ENCODE measurements at places on chromosomes 3 and 15.

DNA sequence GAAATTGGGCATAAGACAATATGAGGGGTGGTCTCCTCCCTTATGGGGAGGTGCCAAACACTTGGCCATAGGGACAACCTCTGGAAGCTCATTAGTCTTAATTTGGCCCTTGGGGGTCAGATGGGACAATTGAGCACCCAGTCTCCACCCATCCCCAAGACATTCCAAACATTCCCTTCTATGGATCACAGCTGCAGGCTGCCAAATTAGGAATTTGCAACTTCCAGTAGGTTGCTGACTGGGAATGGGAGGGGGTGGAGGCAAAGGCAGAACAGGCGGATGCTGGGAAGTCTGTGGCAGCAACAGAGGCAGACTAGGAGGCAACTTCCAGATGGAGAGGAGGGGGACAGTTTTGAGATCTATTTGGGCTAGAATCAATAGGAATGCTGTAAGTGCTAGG lies 1.4 kb upstream of the PDHB start:
- DNase-seq: no peak

DNA sequence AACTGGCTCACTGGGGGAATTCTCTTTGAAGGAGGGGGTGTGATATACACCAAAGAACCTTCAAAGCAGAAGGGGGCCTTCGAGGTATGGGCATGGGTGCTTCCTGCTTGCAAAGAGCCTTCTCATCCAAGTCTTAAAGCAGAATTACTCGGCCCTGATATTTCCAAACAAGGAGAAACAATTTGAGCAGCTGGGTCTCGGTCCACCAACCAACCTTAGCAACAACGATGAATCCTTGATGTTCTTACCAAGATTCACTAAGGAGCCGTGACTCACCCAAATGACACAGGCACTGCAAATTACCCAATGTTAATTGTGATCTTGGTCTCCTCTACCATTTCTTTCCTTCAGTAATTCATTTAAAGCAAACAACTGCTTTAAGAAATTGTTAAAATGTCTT lies 7.7 kb downstream of the HOMER2 start:
- peak; percentile 95 for DNase-seq

DNA sequence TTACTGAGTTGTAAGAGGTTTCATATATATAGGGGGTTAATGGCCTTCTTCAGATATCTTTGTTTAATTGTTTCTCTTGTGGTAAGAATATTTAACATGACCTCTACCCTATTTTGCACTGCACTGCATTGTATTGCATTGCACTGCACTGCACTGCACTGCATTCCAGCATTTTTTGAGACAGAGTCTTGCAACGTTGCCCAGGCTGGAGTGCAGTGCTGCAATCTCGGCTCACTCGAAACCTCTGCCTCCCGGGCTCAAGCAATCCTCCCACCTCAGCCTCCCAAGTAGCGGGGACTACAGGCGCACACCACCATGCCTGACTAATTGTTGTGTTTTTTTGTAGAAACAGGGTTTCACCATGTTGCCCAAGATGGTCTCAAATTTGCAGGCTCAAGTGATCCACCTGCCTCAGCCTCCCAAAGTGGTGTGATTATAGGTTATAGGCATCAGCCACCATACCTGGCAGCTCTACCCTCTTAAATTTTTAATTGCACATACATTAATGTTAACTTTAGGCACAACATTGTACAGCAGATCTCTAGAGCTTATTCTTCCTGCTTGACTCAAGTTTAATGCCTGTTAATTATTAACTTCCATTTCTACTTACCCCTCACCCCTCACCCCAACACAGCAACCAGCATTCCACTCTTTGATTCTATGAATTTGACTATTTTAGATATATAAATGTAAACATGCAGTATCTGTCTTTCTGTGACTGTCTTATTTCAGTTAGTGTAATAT lies 38.4 kb downstream of the NEDD4 start:
- no peak for DNase-seq

DNA sequence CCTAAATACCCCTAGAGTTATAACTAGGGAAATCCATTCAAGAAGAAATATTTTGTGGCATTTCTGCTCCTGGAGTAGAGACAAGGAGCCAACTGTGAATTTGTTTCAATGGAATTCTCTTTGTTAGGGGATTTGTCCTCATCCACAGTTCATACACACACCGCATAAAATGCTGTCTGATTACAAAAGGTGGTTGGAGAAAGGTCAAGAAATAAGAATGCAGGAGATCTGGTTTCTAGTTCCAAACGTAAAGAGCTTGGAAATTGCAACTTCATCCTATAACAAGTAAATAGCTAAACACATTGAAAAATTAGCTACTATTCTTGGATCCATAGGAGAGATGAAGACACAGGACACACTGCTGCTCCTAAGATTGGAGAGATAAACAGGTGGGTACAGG lies 66.3 kb upstream of the NEDD4 start:
- no peak for DNase-seq

- DNase-seq: no peak
Measured at GRCh38 chr15:59976480-59977271, 27.4 kb upstream of the FOXB1 start.

DNA sequence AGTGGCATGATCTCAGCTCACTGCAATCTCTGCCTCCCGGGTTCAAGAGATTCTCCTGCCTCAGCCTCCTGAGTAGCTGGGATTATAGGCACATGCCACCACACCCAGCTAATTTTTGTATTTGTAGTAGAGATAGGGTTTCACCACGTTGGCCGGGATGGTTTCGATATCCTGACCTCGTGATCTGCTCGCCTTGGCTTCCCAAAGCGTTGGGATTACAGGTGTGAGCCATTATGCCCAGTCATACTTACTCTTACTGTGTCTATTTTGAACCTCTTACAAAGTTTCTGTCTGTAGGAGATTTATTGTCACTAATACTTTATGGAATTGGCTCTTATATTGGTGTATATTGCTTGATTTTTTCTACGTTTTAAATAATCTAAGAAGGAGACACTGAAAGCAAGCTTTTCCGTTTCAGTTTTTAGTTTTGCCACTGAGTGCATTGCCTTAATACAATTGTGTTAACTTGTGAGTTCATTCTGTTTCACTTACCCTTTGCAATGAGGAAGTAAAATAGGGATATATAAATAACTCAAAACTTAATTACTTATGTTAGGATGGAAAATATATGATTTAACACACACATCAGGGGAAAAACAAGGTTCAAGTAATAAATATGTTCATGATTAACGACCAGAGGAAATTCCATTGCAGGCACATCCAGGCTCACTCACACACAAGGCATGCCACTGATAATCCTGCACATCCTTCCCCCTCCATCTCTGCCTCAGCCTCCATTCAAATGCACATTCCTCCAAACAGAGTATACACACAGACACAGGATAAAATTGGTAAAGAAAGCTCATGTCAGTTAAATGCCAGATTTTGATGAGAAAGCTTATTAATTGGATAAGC lies 279.3 kb upstream of the RASGRP1 start:
- DNase-seq: peak; percentile 67

GRCh38 chr3:102038477-102039142 lies 189.3 kb downstream of the NFKBIZ start:
- no peak for DNase-seq

- no peak for DNase-seq
Measured at GRCh38 chr3:155312781-155313180, 19.3 kb upstream of the STRIT1 start.

DNA sequence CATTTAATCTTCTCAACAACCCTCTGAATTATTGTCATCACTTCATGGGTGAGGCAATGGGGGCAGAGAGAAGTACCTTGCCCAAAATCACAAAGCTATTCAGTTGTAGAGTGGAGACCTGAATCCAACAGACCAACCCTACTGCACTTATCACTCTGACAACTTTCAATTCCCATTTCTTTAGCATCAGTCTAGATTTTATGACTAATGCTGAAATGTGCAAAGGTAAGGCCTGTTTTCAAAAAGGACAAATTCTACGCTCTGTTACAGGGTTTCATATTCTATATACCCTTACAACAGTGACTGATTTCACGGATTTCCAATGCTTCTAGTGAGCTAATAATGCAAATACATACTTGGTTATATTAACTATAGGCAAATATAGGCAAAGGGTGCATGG lies 286.0 kb downstream of the ADAMTS17 start:
- DNase-seq: no peak

- DNase-seq: no peak
Measured at GRCh38 chr3:5428607-5429516, 241.4 kb downstream of the EDEM1 start.

GRCh38 chr3:157916672-157917071 lies 189.5 kb downstream of the SHOX2 start:
- no peak for DNase-seq
